ENCODE measurements at places on chromosomes 7 and 10.

DNA sequence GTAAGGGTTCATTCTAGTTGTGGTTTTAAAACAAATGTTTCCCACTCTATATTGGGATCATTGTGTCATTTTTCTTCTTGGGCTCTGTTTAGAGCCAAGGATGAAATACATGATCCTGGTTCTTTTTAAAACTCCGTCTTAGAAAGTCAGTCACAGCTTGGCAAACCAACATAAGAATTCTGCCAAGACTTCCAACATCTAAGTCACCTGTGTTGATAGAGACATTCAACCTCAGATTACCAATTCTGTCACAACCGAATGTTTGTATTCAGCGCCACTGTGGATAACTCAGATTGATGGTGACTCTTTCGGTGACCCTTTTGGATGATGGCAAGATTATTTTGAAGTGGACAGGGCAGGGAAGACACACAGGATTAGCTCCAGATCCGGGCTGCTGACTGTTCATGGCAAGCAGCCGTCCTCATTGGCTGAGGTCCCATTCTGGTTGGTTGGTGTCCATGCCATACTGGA lies 255.4 kb downstream of the ARHGAP21 start:
- DNase-seq, result no peak

GRCh38 chr7:102404005-102404861 lies 8.1 kb downstream of the PRKRIP1 start:
- no peak for DNase-seq

GRCh38 chr10:12181065-12181775 lies 14.5 kb downstream of the NUDT5 start:
- no peak for DNase-seq

DNA sequence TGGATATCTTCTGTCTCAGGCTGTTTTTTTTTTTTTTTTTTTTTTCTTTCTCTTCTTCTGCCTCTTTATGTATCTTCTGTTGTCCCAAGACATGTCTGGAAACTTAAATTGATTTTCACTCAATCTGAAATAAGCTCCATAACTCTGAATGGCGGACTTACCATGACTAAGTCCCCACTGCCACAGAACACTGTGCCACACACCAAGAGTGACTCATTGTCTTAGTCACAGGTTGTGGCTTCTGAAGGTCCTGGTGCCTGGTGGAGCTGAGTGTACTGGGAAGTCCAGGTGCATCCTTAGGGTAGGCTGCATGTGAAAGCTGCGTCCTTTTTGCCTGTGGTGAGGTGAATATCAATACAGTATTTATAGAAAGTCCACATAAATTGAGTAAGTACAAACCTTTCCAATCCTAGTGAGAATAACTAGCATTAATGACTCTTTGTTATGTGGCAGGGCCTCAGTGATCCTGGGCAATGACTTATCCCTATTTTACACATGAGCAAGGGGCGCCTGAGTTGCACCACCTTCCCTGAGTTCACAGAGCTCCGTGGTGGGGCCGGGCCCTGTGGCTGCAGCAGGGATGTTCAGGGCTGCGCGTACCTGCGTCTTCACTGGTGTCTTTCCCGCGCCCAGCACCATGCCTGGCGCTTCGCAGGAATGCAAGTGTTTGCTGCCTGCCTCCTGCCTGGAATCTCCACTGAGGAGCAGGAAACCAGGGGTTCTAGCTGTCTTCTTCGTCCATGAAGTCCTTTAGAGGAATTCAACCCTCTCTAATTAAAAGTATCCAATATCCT lies 4.3 kb downstream of the PFKP start:
- DNase-seq, result peak; percentile 37

GRCh38 chr10:87675396-87676376 lies 16.0 kb downstream of the PAPSS2 start:
- no peak for DNase-seq

DNA sequence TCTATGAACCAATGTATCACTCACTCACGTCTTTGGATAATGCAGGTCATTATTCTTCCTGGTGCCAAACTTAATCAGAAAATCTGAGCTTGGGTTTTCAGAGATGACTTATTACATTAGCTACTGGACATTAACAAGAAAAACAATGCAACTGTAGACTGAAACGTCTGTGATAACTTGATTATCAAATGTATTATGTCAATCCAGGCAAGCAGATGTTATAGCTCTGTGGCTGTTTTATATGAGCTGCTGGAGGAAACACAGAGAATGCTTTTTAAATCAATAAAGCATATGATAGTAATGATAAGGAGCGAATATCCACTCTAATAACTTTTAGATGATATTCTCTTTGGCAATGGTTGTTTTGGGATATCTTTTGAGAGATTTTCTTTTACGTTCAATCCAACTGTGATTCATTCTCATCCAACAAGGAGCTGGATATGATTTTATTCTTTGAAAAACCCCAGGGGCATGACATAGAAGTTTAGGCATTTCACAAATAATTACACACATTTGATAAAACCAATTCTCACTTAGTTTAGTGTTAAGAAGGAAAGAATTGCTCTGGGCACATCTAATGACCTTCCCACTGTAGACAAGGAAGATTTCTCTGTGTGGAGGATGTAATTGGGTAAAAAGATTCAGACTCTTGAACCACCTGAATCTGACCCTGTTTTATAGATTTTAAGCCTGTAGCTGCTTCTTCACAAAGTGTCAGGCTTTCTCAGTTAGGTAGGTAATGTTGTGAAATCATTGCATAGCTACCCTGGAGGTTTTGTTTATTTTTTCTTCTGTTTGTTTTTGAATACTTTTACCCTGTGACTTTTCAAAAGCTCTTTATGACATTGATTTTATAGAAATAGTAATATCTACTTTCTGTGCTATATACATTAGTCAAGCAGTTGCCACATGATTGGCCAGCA lies 1124.7 kb downstream of the DNAJB9 start:
- DNase-seq, result no peak

GRCh38 chr10:71094712-71095390 lies 117.5 kb upstream of the UNC5B start:
- DNase-seq, result no peak

DNA sequence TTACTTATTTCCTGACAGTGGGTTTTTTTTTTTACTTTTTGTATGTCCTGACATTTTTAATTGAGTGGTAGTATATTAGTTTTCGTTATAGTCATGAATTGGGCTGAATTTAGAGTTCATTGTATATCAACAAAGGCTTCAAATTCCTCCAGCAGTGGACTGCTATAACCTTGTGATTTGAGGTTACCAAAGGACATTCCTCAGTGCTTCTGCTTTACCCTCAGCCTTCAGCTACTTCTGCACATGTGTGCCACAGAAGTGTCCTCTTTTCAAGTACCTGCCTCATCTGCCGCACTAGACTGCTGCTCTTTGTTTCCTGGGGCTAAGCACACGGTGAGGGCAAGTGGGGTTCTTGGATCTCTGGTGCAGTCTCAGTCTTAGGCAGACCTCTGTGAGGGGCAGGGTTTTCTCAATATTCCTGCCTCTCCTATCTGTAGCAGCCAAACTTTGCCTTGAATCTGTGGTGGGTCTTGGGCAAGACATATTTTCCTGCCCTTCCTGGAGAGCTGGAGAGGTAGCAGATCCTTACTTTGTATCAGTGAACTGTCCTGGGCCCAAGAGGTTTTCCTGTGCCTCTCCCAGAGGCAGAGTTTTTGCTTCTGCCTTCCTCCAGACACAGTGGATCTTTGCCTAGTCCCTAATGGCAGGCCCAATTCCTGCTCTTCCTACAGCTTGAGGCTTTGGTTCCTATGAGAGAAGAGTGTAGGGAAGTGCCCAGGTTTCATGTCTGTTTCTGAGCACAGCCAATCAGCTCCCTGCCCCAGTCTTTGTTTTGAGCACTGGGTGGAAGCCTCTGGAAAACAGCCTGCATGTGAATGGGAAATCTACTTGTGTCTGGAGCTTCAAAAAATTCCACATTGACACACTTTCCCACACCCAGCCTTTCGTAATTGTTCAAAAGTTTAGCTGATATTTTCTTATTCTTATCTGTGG lies 39.0 kb upstream of the STRIP2 start:
- no peak for DNase-seq

DNA sequence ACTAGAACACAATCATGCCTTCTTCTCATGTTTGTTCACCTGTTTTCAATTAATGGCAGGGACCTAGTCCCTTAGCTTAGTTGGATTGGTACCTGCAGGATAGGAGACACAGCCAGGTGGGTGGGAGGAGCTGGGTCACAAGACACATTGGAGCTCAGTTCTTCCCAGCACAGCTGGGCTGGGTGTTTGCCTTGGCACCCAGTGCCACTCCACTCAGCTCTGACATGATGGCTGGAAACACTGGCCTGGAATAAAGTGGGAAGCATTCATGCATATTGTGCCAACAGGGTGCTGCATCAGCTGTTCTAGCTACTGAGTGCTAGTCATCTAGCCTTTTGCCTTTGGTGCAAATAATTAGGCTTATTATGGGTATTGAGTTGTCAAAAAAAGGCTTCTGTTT lies 226.1 kb downstream of the PTEN start:
- DNase-seq, result no peak

- no peak for DNase-seq
Measured at GRCh38 chr10:78436222-78436573, 402.5 kb downstream of the RPS24 start.

DNA sequence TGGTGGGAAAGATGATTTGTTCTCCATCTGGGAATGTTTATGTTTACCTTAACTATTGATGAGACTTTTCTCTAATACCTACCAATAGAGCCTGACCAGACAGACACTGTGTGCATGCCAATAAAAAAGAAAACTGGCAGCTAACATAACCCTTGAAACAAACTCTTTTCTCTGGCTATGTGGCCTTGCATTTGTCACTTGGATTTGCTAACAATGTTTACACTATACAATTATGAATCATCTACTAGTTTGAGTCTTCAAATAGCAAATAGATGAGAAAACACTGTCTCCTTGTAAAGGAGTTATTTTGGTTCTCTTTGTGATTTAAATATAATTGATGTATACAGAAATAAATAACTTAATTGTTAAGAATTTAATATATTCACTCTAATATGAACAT lies 273.1 kb downstream of the SEMA3D start:
- DNase-seq, result no peak

DNA sequence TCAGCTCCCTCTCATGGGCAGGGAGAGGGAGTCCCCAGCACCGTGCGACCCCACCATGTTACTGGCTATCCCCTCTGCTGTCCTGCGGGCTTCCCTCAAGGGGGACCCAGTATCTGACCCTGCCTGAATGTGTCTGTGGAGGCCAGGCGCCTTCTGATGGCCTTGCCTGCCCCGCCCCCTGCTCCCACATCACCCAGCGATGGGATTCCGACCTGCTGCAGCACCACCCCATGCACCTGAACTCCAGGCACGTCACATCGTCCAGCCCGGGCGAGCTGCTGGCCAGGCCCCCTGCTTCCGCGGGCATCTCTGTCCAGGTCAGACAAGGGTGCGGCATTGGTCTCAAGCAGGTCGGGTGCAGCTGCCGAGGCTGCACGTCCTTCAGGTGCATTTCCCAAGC lies 19.0 kb downstream of the LRRC27 start:
- no peak for DNase-seq

DNA sequence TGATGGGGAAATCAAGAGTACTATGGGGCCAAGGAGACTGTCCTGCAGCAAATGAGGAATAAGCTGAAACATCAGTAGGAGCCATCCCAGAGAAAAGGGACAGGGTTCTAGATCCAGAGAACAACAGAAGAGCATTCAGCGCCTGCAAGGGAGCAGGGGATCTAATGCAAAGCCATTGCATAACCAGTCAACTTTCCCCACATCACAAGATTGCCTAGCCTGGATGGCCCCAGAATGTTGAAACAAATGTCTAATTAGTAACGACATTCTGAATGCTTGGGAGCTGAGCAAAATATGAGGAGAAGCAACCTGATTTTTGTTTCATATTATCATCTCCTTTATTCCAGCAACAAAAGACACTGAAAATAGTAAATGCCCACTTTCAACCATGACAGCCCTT lies 2.7 kb upstream of the MPP7 start:
- DNase-seq, result no peak

DNA sequence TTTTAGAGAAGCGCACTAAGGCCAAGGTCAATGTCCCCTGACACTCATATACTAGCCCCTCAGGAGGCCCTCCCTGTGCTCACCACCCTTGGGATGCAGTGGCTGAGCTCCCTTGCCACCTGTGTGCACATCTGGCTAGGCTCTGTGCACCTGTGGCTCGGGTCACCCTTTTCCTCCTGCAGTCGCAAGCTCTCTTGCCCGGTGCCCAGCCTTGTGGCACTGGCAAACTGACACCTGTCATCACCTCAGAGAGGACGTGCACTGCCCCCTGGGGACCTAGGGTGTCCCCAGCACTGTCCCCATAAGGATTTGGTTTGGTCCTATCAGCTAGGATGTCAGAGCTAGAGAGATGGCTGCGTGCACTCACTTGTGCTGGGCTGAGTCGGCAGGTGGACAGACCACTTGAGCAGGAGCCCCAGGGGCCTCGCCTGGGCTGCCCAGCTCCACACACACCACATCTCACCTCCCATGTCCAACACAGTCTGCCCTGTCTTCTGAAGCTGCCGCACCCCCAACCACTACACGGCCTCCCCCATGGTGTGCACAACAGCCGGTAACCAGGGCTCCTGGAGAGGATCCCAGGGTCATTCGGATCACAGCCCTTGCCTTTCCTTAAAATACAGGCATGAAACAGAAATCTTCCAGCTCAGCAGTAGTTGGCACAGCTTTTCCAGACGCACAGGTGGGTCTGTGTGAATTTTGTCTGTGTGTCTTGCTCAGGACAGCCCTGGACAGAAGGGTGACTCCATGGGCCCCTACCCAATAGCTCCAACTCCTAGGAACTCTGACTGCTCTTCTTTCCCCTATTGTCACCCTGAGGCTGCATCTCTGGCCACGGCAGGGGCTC lies 111.0 kb downstream of the GRID1 start:
- DNase-seq, result no peak

DNA sequence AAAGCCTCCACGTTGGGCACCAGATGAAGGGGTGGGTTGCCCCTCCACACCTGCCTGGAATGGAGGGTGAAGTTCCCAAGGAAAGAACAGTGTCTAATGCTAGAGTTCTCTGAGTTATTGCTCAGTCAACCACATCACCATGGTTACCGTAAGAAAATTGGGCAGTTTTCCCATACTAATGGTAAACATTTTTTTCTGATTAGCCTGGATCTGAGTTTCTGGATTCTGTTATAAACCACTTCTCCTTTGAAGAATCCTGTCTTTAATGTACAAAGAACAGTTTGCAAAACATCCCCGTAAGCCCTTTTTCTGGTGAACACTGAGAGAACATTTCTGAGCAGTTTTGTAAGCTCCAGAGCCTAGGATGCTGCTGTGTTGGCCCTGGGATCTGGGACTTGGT lies 45.5 kb downstream of the ABCC2 start:
- DNase-seq, result no peak

- no peak for DNase-seq
Measured at GRCh38 chr7:72213769-72214168, 198.4 kb downstream of the CALN1 start.

- no peak for DNase-seq
Measured at GRCh38 chr10:25076506-25077177, 60.2 kb downstream of the THNSL1 start.

GRCh38 chr7:98357751-98358161 lies 43.1 kb downstream of the BAIAP2L1 start:
- no peak for DNase-seq

GRCh38 chr7:87152897-87153641 lies 816 bp downstream of the DMTF1 start:
- no peak for DNase-seq
